Glomerular endothelial cell (primary cell): ENCODE measurements at places on chromosomes 2 and 18.

DNA sequence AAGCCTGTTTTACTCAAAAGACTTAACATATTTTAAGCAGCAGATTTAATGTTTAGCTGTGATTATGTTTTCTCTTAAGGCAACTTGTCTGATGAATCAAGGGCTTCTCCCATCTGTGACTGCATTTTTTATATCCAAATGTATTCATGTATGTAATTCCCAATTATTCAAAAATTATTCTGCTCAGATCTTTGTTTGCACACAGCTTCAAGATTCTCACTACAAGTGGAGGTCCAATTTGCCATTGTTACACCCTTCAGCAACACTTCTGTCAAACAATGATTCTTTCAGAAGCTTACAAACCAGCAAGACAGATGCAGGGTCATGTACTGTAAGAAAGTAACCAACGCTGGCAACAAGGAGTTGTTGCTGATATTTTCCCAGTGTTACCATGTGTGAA, 5.9 kb upstream of the LRPPRC start:
- DNase-seq: no peak

- DNase-seq: no peak
These were observed 32.9 kb upstream of the NDUFV2 start for GRCh38 chr18:9069601-9070000.

DNA sequence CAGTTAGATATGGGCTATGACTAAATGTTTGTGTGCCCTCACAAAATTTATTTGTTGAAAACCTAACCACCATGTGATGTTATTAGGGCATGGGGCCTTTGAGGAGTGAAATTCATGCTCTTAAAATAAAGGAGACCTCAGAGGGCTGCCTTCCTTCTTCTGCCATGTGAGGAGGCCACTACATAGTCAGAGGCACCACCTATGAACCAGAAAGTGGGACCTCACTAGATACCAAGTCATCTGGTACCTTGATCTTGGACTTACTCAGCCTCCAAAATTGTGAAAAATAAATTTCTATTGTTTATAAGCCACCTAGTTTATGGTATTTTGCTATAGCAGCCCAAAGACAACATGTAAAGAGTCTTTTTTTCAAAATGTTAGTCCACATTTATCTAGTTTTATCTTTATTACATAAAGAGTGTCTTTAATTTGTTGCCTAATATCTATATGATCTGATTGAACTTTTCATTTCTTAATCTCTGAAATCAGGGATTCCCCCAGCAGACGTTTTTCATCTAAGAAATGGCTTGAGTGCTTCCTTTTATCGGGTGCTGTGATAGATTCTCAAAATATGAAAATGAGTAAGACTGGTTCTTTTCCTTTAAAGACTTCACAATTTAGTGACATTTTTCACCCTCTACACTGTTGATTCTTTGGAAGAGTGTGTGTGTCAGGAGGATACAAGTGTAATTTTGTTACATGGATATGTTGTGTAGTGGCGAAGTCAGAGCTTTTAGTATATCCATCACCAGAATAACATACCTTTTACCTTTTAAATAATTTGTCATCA, 34.2 kb downstream of the PMS1 start:
- no peak for DNase-seq

GRCh38 chr2:130190237-130190636, 8.0 kb downstream of the TUBA3E start:
- DNase-seq: no peak

GRCh38 chr2:144541396-144541795, 21.5 kb upstream of the ZEB2 start:
- no peak for DNase-seq

- DNase-seq: no peak
These were observed 92.0 kb downstream of the SMIM21 start for GRCh38 chr18:75335511-75335910.

DNA sequence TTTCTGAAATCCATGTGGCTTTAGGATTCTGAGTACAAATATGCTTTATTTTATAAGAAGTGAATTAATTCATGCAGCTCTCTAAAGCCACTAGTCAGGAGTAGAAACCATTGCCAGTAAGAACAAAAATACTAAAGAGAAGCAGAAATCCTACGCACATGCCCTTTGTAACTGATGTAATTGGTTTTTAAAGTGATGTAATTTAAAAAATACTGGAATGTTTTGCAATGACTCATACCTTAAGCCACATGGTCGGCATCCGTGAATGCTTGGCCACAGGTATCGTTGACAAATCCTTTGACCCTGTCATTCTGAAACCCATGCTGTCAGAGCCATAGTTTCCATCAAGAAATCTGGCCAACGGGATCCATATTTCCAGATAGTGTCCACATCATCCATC, 213.3 kb downstream of the ACKR3 start:
- no peak for DNase-seq

DNA sequence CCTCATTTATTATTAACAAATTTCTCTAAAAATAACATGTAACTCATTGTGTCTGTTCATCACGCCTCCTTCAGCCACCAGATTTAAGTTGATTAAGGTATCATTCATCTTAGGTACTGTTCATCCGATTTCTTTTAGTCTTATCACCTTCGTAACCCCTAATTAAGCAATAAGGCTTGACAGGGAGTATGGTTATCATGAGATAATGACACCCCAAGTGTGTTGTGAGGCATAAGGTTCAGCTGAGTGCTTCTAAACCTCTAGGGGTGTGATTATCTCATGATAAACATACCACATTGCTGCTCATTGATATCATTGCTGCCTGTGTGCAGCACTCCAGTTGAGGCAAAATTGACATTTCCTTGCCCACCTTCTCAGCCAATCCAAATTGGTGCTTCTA, 158.9 kb upstream of the BOD1L2 start:
- DNase-seq: no peak

GRCh38 chr2:72078773-72079172, 68.9 kb downstream of the CYP26B1 start:
- DNase-seq: no peak

DNA sequence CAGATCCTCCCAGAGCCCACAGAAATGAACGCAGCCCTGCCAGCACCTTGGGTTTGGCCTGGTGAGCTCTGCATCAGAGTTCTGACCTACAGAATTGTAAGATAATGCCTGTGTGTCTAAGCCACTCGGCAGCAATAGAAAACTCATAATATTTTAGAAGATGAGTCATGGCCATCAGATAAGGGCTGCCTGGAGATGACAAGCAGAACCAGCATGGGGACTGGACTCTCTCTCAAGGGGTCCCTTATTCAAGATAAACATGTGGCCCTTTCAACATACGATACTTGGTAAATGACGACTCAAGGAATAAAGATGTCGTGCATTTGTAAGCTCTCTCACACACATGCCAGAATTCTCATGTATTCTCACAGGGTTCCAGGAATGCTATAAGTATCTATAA, 8.5 kb upstream of the AGAP1 start:
- DNase-seq: no peak

GRCh38 chr18:56481751-56482150, 156.6 kb downstream of the TXNL1 start:
- no peak for DNase-seq

GRCh38 chr2:69138793-69139459, 125.9 kb downstream of the ANTXR1 start:
- no peak for DNase-seq

GRCh38 chr2:115738111-115738510, 1295.7 kb downstream of the DPP10 start:
- no peak for DNase-seq

GRCh38 chr2:17245906-17246305, 272.3 kb downstream of the RAD51AP2 start:
- DNase-seq: no peak

DNA sequence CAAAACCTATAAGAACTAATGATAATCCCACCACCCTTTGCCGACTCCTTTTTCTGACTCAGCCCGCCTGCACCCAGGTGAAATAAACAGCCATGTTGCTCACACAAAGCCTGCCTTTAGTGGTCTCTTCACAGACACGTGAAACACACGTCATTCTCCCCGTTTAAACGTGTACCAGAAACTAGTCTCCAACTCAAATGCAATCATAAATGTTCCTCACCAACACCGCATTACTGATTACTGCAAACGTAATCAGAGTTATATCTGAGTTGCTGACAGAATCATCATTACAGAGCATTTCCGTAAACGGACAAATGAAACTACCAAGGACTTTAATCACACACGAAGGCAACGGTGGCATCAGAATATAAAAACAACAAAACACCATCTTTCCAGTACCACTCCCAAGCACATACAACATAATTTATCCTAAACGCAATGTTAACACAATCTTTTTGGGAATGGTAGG, 1.9 kb downstream of the CLK1 start:
- DNase-seq: no peak

GRCh38 chr18:43664487-43665008, 387.3 kb upstream of the SYT4 start:
- no peak for DNase-seq

DNA sequence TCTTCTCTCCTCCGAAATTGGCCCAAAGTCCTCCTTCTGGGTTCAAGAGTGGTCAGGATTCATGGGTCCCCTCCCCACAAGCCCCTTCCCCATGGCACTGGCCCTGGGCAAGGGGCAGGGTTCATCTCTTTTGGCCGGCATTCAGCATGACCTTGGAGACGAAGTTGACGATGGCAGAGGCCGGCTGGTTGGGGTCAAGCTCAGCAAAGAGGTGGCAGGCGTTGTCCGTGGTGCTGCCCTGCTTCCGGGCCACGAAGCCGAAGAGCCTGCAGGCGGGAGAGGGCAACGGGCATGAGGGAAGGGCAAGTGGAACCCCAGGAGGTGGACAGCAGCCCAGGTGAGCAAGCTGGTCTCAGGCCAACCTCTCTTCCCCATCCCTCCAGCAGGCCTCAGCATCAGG, 198.5 kb downstream of the TNS1 start:
- DNase-seq: no peak

DNA sequence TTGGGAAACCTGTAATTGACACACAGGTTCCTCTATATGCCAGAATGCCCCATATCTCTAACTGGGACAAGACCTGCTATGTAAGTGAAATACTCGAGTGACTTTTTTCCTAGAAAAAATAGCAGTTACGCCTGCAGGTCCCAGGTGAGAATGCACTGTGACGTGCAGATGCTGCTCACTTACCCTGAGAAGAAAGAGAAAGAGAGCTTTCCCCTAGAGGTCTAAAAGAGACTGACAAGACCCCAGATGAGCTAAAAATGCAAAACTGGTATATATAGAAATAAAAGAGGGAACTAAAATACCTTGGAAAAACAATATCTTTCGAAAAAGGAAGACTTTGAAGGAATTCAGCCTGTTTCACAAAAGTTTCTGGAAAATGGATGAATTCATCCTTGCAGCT, 383.0 kb upstream of the DCC start:
- no peak for DNase-seq

- DNase-seq: no peak
These were observed 532.8 kb downstream of the FBXO15 start for GRCh38 chr18:73614812-73615211.

GRCh38 chr2:170845343-170845742, 28.7 kb downstream of the GAD1 start:
- no peak for DNase-seq

GRCh38 chr2:113157118-113157896, 16.5 kb upstream of the PSD4 start:
- no peak for DNase-seq

DNA sequence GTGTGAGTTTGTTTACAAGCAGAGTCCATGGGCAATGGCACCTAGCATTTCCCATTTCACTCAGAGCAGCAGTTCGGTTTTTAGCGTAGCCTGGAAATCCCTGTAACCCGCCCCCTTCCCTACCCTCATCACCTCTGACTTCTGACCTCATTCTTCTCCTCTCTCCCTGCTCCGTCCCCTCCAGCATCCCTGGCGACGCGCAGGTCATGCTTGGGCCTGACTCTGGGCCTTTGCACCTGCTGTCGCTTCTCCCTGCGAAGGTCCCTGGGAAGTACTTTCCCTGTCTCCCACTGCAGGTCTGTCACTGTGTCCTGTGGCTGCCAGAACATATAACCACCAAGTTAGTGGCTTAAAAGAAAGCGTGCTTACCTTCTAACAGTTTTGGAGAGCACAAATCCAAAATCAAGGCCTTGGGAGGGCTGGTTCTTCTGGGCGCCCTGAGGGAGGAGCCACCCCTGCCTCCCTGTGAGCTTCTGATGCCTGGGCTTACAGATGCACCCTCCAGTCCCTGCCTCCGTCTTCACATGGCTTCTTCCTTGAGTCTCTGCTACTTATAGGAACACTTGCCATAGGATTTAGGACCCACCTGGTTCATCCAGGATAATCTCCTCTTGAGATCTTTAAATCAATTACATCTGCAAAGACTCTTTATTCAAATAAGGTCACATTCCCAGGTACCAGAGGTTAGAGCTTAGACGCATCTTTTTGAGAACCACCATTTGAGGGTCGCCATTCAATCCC, 8.1 kb upstream of the RAB17 start:
- no peak for DNase-seq

DNA sequence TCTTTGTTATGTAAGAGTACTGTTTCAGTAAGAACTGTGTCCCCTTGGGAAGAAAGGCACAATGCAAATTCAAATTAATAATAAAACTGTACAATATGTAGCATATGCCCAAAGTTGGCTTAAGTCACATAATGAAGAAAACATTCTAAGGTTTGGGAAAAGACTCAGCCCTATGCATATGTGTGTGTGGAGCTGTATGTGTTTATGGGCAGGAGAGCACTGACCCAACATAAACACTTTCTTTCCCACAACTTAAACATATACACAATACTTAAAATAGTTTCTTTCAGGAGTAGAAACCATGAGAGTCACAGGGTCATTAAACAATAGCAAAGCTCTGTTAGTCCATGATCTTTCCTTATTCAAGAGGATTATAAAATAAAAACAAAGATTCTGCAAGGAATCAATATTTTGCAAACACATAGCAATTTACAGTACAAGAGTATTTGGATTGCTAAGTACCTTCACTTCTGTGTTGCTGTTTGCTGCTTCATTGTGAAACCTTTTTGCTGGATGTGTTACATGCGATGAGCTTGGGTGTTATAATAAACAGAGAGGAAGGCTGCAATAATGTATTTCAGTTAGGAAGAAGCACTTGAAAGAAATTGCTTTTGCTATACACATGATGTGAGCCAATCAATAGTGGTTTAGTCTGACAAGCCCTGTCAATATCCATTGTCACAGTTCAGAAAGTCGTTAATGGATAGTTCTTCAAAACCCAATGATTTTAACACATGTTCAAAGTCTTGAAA, 347.3 kb downstream of the ARHGAP15 start:
- no peak for DNase-seq

GRCh38 chr2:232502911-232503808, 15.5 kb upstream of the ECEL1 start:
- no peak for DNase-seq

DNA sequence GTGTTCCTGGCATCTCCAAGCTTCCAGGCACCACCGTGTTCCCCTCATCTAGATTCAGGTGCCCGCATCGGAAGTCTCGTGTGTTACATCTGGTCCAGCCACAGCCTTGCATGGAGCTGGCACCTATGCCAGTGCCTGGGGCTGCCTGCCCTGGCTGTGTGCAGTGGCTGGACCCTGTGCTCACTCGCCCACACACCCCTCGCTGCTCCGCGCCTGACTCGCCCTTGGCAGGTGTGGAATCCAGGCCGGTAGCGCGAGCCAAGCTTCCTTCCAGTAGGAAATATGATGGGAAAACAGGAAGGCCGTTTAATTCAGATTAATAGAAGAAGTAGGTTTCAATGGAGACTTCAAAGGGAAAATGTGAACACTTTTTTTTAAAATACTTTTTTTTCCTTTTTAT, 78.0 kb downstream of the PTPN4 start:
- DNase-seq: no peak

- DNase-seq: no peak
These were observed 52.6 kb downstream of the COL6A3 start for GRCh38 chr2:237361194-237362004.
